ENCODE measurements at places on chromosomes 4 and X.

DNA sequence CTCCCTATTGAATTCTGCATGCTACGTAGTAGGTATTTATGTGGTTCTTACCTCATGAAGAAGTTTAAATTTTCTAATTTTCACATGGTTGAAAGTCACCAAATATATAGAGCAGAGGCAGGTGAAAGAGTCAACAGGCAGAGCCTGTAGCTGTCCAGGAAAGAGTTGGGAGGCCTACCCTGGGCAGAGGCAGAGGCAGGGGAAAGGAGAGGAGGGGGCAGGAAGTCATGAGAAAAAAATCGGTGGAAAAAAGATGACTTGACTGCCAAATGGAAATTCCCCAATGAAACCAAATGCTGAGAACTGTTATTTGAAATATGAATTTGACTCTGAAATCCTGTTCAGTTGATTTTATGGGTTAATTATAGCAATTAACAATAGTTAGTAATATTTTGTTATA, 23.1 kb upstream of the GPR34 start:
- no peak for DNase-seq

DNA sequence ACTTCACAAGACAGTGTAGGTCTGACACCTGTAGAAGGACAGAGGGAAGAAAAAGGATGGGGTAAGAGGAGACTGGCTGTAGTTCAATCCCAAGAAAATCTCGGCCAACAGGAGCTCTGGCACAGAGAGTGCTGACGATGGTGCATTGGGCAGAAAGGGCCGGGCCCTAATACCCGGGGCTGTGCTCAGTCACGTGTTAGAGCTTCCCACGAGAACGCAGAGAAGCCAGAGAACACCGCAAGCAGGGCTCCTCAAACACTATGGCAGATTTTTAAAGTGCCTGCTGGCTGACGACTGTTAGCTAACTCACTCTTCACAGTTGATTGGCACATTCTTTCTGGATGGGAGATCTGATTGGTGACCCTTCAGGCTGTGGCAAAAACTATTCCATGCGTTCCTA, 35.5 kb downstream of the EREG start:
- no peak for DNase-seq

DNA sequence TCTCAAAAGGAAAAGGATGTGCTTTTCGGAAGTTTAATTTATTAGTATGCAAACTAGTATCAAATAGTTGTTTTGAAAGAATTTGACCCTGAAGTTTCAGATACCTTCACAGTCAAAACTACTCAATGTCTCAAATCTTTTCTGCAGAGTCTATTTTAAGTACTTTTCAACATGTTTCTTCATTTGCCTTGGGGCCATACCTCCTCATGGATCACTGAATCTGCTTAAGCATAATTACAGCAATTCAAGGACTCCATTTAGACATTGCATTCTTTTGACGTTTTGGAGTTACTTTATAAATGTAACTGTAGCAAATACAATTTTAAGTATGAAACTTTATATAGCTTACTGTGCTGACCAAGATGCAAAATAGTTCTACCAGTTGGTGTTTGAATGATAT, 25.5 kb downstream of the PALLD start:
- no peak for DNase-seq

DNA sequence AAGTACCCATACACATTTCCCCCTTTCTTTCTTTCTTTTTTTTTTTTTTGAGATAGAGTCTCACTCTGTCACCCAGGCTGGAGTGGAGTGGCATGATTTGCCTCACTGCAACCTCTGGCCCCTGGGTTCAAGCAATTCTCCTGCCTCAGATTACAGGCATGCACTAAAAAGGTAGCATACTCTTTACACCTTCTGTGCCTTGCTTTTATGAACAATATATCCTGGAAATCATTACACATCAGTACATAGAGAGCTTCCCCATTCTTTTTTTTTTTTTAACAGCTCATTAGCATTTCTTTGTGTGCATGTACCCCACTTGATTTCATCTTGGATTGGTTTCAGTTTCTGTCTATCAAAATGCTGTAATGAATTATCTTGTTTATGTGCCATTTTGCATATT, 18.6 kb upstream of the HSD17B10 start:
- DNase-seq: no peak

- DNase-seq: no peak
These were observed 61.5 kb upstream of the GATB start for GRCh38 chr4:151822331-151822730.

DNA sequence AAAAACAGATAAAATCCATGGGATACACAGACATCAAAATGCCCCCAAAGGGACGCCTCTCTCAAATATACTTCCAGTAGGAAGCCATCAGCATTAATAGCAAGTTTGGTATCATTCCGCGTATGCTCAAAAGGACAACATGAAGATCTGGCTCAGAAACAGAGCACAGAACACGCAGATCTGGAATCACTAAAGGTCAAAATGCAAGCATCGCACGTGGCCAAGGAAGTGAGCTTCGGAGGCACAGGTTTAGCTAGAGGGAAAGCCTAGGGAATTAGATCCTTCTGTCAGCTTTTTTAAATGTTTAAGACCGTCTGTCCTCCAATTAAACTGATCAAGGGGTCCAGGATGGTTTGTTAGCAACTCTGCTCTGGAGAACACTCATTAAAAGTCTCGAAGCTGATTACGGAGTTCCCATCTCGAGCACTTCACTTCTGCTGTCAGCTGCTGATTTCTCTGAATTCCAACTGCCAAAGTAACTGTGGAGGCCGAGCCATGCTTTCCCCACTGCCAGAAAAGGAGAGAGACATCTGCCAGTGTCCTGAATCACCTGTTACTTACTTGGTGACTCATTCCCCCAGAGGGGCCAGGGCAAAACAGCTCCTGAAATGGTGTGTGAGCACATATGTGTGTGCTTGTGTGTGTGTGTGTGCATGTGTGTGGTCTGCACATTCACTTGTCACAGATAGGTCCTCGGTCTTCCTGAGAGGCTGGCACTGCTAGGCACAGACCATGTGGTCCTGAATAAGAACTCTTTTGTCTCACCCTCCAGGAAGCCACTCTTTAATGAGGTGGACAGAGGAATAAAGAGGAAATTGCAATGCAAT, 177.7 kb upstream of the PPARGC1A start:
- DNase-seq: peak; percentile 66

DNA sequence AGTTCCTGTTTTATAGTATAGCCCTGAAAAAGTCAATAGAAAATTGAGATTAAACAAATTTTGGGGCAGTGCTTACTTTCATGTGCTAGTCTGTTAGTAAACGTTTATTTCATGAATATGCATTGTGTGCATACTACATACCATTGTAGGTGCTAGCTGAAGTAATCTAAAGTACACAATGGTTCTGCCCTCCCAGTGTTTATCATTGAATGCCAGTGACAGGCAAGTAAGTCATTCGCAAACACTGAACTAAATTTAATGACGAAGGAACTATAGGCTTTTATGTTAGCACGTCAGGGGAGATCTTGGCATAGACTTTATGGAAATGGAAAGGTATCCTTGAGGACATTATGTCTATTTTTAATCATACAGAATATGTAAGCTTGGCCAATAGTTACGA, 426.9 kb upstream of the EPHA5 start:
- DNase-seq: no peak

- DNase-seq: peak; percentile 31
These were observed 41.3 kb upstream of the GPC3 start for GRCh38 chrX:134026565-134027311.

DNA sequence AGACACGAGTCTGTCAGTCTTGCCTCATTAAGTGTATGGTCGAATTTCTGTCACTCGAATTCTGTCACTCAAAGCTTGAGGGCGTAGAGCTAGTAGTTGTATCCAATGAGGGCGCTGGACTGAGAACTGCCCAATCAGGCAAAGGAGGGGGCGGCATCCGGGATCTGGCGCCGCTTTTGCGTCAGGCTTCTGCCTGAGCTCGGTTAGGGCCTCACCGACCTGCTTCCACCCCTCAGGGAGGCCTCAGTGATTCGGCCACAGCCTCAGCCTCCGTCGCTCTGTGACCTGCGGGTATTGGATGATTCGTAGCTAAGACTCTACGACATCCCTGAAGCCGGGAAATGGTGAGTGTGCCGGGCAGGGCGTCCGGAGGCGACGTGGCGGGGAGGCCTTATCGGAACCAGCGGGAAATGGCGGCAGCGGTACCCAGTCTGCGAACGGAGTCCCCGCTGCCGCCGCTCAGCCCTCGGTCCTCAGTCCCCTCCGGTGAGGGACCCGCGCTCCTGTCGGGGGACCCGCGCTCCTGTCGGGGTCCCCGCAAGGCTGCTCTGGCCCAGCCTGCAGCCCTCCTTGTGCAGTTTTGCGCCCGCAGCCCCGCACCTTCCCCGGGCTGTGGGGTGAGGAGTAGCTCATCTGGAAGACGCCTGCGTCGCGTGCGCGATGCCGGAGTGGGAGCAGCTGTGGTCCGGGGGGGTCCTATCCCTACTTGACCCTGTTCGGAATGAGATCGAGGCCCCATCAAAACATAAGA, 88.3 kb downstream of the ZNF718 start:
- DNase-seq: peak; percentile 90

GRCh38 chr4:18645351-18645750, 623.8 kb upstream of the LCORL start:
- DNase-seq: no peak

DNA sequence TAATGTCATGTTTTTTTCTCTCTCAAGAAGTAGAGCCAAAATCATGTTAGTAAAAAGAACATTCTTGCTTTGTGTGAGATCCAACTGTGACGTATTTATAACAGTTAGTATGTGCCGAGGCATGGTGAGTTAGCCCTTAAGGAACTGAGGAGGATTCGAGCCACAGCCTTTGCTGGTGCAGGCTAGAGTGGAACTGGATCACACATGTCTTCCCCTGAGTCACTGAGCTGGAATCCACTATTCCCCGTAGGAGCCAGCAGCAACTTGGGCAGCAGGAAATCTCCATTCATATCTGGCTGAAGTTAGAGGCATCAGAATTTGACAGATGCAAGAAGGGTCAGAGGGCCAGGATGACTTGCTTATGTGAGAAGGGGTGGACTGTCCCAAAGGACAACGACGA, 144.6 kb upstream of the KIT start:
- no peak for DNase-seq

- DNase-seq: no peak
These were observed 128.8 kb upstream of the GPC4 start for GRCh38 chrX:133544115-133544514.

DNA sequence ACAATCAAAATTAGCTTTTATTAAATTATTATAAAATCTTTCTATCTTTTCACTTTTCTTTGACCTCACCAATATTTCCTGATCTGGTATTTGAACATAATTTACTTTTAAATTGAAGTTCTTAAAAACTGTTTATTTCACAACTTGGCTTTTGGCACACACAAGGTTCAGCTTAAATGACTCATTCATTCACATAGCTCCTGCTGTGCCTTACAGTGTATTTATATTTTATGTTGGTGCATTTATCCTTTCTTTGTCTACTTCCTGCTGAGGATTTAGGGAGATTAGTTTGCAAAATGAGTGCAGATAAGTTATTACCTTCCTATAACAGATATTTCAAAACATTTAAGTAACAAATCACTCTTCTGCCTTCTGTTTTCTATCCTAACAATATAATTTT, 430.6 kb downstream of the DTHD1 start:
- DNase-seq: no peak

DNA sequence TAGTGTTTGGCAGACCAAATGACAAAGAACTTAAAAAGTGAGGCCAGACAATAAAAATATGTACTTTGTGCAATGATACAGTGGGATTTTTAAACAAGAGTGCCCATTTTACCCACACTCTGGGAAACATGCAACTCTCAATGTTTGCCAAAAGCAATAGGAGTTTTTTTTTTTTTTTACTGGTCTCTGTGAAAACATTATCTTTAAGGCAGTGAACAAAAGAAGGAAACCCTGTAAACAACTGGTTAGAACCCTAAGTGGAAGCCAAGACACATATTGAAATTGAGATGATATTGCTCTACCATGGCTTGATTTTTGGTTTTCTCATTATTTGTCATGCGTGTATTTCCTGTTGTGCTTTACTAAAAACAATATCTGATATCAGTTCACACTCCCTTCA, 67.2 kb upstream of the PPP3CA start:
- no peak for DNase-seq

DNA sequence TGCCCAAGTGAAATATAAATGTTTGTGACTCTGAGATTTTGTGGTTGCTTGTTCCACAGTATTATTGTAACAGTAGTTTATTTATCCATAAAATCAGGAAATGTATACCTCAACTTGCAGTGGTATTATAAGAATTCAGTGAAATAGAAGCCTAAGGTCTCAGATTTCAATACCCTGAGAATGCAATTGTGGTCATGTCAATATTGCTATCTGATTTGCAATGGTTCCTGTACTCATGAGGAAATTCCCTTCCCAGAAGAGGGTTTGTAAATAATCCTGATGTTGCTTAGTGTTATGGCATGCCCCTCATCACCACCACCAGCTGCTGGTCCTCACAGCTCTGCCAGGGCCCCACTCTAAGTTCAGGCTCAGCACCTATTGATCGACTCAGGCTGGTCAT, 67.8 kb downstream of the SLC34A2 start:
- DNase-seq: no peak

DNA sequence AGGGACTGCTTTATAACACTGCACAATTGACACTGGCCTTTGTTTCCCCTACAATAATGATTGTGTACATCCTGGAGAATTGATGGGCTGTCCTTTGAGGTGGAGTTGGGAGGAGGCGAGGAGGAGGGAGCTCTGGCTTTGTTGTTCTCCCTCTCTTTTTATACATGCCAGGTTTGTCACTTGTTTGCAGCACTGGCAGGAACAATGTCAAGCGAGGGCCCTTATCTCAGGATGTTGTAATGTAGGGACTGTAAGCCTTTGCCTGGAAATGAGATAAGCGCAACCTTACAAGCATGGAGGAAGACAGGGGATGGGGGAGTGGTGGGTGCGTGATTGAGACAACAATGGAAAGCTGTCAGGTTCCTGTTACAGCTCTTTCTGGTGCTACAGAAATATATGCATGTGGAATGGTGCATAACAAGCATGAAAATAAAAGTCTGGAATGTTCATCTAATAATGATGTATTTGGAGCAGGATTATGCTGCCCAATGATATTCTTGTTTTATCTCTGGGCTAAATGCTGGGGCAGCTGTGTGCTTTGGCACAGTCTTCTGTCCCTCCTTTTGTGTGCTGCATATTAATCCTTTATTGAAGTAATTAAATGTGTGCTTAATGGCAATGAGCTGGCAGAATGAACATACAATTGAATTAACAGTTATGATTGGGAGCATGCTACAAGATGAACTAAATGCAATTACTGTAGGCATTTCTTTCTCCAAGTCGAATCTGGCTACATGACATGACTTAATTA, 294.4 kb downstream of the GPAT3 start:
- DNase-seq: no peak

GRCh38 chr4:14368391-14368790, 633.9 kb upstream of the CPEB2 start:
- DNase-seq: no peak

- DNase-seq: no peak
These were observed 656.7 kb downstream of the IL1RAPL1 start for GRCh38 chrX:29243942-29244341.

Measured in glutamatergic neuron (in vitro differentiated cells).